ENCODE measurements at places on chromosomes 3 and 15.

DNA sequence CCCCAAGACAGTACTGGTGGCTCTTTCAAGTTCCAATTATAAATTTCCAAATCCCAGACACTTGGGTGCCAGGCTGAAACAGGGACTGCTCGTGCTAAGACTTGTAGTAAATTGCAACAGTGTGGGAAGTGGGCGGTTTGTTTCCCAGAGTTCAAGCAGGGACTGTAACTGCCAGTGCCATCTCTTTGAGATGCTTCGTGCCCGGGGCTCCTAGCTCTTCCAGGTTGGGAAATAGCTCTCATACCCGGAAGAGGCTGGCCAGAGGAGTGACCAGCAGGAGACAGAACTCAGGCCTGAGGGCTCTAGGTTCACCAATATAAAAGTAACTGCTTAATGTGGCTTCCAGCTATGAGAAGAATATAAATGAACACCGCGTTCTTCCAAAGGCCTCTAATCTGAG, 54.0 kb upstream of the NEO1 start:
- DNase-seq = no peak

- DNase-seq = no peak
Observed at GRCh38 chr3:195692781-195693427, 27.9 kb upstream of the MUC20 start.

DNA sequence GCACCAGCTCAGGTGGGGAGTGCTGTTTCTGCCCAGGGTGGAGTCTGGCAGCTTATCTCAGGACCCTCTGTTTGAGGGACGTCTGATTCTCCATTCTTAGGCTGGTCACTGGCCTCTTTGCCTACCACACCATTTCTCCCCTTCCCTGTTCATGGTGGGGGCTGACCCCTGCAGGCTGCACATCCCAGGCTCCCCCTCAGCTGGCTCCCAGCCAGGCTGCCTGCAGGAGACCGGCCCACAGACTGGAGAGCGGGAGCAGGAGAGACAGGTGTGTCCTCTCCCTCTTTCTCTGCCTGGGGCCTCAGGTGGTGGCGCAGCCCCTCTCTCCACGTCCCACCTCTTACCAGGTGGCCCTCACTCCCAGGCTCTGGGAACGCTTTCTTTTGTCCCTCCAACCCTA, 60.8 kb downstream of the RAB11A start:
- no peak for DNase-seq

DNA sequence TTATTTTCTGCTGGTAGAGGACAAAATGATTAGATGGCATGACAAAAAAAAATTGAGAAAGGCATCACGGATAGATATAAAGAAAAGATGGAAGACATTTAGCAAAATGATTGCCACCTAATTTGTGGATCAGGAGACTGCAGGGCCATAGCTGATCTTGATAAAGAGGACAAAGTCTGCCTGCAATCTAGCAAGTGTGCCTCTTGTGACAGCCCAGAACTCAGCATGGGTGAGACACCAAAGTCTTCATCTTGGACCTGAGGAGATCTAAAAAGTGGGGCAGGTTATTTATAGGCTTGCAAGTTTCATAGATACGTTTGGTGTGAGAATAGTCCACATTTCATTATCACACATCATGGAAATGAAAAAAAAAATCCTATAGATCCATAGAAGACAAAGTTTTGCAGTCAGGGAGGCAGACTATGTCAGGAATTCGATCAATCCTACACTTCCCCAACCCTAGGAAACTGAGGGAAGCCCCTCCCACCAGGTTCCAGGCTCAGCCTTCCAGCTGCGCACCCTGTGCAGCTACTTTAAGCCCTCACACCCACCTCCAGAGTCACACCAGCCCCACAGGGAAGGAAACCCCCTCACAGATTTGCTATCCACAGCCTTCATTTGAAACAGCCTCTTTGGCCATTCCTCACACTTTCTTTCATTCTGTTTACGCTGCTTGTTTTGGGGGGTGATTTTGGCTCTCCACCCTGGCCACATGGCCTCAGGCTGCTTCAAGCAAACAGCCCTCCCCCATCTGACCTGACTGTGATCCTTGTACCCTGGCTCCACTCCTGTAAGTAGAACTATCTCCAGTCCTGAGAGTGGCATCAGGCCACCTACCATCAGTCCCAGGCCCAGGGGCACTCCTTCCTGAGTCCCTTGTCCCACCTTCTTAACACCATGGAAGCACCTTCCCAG, 28.1 kb upstream of the KLHL6 start:
- no peak for DNase-seq

DNA sequence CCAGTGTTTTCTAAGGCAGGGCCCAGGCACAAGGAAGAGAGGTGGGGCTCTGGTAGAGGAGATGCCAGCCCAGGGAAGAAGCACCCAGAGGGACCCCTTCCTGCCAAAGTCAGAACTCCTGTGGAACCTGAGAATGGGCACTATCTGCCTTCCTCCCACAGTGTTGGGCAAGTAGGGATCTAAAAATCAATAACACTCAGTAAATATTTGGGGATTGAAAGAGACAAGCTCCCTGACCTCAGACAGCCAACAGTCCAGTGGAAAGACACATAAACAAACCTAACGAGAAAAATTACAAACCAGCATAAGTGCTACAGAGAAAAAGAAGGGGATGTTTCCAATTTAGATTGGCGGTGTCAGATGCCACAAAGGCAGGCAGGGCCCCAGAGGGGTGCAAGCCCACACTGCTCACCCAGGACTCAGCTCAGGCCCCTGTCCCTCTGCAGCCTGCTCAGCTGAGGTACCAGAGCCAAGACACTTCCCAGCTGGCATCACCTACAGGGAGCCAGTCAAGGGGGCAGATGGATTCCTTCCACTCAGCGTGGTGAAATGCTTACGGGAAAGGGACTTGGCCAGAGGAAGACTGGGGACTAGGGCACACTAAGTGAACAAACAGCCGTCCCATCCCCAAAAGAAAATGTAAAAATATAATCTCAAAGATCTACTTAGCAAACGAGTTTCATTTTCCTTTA, 15.9 kb downstream of the ADCY5 start:
- DNase-seq = no peak

- DNase-seq = no peak
Observed at GRCh38 chr3:41320953-41321641, 121.8 kb downstream of the CTNNB1 start.

- peak; percentile 2 for DNase-seq
Observed at GRCh38 chr3:139355891-139356290, 12.1 kb downstream of the MRPS22 start.

GRCh38 chr3:65894126-65894525, 144.6 kb downstream of the MAGI1 start:
- no peak for DNase-seq

DNA sequence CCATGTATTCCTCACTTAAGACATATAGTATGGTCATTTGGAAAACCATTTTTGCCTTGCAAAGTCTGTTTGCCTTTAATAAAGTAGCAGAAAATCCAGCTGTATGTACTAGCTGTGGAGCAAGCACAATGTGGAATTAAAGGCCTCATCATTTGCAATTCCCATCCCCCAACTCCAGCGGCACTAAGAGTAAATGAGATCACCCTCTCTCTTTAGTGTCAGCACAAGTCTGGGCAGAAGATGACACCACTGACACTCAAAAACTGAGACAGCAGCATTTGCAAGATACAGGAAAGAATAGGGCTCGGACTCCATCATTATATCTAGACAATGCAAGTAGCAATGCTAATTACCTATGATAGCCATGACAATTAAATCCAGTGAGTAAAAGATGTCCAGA, 24.7 kb upstream of the DYNC1LI1 start:
- no peak for DNase-seq

GRCh38 chr15:101048581-101049030, 129.4 kb downstream of the LRRK1 start:
- DNase-seq = no peak

DNA sequence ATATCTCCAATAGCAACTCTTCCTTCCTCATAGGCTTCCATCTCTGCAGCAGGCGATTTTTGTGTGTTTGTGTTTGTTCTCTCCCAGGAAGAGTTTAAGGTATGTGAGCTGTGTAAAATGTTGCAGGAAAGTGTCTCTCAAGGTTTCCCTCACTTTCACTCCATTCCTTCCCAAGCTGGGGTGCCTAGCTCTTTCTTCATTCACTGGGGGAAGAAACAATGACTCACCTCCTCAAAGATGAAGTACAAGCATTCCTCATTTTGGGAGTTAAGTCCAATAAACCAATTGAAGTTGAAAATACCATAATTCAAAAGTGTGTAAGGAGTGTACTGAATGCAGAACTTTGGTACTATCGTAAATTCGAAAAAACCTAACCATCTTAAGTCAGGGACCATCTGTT, 422.7 kb upstream of the CFAP20DC start:
- peak; percentile 7 for DNase-seq

- no peak for DNase-seq
Observed at GRCh38 chr15:64530918-64531317, 70.5 kb downstream of the ZNF609 start.

DNA sequence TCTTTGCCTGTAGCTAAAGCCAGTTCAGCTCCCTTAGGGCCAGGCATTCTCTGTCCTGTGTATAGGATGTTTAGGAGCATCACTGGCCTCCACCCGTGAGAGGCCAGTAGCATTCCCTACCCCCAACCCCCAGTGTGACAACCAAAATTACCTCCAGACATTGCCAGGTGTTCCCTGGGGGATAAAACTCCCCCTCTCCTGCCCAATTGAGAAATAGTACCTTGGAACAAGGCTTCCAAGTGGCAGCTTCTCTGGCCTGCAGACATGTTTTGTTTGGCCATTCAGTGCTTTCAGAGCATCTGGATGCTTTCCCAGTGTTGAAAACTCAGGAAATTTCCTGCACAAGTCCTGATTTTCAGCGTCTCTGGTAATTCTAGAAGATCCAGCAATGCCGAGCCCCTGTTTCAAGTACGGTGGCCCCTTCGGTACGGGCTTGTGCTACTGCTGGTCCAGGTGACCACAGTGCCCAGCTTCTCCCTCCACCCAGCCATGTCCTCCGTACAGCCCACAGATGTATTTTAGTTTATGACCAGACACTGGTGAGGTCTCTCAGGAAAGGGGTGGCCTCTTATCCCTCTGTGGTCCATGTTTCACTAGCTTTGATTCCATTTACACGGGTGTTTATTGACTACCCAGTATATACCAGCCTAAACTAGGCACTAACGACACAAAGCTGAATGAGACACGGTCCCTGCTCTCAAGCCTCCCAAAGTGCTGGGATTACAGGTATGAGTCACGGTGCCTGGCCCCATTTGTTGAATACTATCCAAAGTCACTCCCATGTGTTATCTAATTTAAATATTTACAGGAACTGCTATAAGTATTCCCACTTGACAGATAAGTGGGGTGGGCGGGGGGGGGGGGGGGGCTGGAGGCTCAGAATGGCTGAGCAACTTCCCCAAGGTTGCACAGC, 125.4 kb upstream of the RAD18 start:
- peak; percentile 54 for DNase-seq

DNA sequence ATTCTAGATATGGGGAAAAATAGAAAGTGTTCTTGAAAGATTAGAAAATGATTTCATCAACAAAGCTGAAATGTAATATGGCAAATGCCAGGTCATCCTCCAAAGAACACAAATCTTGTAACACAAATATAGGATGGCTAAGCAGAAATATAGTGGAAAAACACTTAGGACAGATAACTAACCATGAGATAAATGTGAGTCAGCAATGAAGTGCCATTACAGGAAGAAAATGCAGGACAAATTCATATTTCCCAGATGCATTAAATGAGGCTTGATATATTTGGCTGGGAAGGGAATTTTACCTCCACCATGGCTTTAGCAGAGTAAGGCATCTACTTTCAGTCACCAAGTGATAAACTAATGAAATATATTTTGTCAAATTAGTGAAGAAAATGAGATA, 92.8 kb upstream of the SEMA6D start:
- no peak for DNase-seq

GRCh38 chr3:104521606-104522336, 844.9 kb upstream of the ALCAM start:
- DNase-seq = no peak

GRCh38 chr3:72347819-72348319, 500.4 kb downstream of the SHQ1 start:
- no peak for DNase-seq

DNA sequence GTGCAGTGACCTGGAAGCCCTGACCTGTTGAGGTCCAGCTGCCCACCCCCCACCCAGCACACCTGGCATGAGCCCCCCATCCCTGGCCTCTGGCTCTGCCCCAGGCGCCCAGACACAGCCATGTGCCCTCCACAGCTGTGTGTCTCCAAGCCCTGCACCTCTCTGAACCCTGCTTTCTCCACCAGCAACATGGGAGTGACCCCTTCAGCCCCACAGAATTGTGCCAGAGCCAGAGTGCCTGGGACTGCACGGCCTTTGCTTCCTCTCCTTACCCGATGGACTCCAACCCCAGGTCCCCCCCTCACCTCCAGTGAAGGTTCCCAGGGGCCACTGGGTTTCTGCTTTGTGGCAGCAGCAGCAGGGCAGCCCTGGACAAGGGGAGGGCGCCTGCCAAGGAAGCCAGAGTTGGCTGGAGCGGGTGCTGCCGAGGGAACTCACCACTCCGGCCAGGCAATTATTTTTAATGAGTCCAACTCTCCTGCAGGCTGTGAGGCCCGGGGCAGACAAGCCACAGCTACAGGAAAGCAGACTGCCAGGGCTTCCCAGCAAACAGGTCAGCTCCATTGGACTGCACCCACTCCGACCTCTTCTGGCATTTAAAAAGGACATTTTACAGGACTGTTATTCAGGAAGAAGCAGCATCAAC, 24.1 kb downstream of the PRR20G start:
- no peak for DNase-seq

DNA sequence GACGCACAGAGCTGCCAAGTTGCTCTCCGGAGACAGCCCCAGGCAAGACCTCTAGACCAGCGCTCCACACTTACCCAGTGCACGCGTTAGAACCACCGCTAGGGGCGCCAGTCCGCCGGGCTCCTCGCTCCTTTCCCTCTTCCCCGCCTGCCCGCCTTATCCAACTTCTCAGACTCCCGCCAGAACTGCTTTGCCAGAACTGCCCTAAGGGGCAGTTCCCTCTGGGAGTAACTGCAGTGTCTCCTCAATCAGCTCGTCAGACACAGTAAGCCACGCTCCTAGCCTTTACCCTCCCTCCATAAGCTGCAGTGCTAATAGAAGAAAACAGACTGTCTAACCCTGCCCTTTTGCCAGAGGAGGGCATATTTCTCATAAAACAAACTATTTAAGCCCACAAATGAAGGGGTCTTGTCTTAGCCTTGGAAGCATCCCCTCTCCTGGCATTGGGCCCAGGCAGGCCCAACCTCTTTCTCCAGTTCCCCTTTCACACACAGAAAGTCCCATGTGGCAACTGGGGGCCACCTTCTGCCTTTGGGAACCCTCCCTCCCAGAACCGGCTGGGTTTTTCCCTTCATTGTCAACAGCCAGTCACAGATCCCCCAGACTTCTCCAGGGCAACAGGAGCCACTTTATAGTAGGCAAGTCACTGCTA, 3.7 kb downstream of the BMF start:
- peak; percentile 78 for DNase-seq

Measured in fibroblast of mammary gland (primary cell).